NCI-H2171 treated with DMSO at 0.1 percent for 48 hours (cell line): ENCODE measurements at places on chromosomes 12 and 14.

GRCh38 chr14:27367345-27367744 is 769.5 kb upstream of the NOVA1 start:
- DNase-seq: no peak

DNA sequence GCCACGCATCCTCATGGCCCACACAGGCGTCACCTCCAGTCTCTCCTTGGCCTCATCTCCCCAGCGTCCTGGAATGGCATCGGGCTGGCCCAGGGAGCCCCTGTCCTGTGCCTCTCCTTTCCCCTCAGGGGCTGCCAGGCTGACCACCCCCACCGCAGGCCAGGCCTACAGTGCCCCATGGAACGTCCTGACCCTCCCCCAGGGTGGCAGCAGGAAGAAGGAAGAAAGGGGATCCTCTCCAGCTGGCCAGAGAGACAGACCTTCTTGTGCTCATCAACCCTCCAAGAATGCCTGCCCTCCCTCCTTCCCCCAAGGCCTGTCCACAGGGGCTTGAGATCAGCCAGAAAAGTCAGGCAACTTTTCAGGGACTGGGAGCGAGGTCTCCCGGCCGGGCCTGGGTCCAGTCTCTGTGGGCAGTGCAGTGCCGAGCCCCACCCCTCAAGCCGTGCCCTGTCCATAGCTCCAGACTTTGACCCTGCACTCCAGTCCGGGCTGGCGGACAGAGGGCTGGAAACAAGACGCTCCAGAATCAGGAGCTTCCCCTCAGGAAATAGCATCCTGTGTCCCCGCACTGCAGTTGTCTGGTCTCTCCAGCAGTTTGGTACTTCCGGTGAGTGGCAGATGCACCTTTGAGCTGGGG is at the start of gene DAO:
Gene DAO (plus strand): TSS at position 478 of the 640 bp plus-strand sequence. CDS start 4,915 bp downstream, outside the sequence.
- no peak for DNase-seq

DNA sequence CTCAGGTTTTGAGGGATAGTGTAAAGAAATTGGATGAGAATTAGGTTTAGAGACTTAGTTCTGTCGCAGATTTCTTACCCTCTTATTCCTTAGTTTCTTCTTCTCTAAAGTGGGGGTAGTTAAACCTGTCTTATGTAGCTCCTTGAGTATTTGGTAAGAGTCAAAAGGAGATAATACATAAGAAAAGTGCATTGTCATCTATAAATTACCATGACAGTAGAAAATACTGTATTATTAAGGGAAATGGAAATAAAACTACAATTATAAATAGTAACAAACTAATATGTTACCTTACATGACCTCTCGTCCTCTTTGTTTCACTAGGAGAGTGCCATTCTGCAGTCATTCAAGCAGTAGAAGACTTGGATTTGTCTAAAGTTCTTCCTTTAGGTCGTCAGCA is 49.0 kb downstream of the UTP20 start:
- DNase-seq: no peak

- DNase-seq: no peak
Measured at GRCh38 chr12:84856156-84856900, 56.3 kb downstream of the SLC6A15 start.

GRCh38 chr12:80698847-80699542 is 8.4 kb upstream of the MYF6 start:
- DNase-seq: no peak

DNA sequence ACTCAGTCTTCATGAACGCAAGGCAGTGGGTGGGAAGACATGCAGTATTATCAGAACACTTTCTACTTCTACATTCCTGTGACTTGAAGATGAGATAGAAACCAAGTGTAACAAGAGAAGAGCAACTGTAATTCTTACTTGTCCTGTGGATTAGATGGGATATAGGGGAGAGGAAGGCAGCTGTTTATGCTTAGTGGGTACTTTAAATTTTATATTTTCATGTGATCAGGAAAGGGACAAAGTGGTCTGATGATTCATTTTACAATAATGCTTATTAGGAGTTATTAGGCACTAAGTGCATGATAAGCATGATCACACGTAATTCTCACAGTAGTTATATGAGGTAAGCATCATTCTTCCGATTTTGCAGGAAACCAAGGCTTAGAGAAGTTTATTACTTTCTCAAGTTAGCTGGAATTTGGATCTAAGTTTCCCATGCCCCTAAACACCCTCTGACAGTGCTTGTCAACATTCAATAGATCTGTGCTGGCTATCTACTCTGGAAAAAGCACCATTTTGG is 52.7 kb downstream of the PTGER2 start:
- no peak for DNase-seq

GRCh38 chr12:3207858-3208257 is 130.7 kb downstream of the TSPAN9 start:
- DNase-seq: no peak

- no peak for DNase-seq
Measured at GRCh38 chr12:66345212-66345611, 42.9 kb downstream of the HELB start.

- no peak for DNase-seq
Measured at GRCh38 chr14:57227083-57227482, 41.6 kb downstream of the EXOC5 start.

- DNase-seq: no peak
Measured at GRCh38 chr12:49340095-49340870, 3.3 kb upstream of the C1QL4 start.

- DNase-seq: peak; percentile 26
Measured at GRCh38 chr12:43104494-43104893, 447.5 kb downstream of the ADAMTS20 start.

GRCh38 chr12:70379846-70380245 is 13.8 kb downstream of the KCNMB4 start:
- DNase-seq: no peak
